ENCODE measurements at places on chromosomes 11 and 22.

- no peak for DNase-seq
These were observed 99.0 kb upstream of the NECTIN1 start for GRCh38 chr11:119828006-119828405.

- no peak for DNase-seq
These were observed 9.9 kb downstream of the IFT27 start for GRCh38 chr22:36765943-36766450.

- no peak for DNase-seq
These were observed 20.5 kb upstream of the TTLL12 start for GRCh38 chr22:43207386-43207785.

GRCh38 chr11:10454878-10455631 lies at the start of gene AMPD3:
TSS of gene AMPD3 (plus strand) at chr11:10455264. CDS start at chr11:10461520, 6,256 bp downstream.
- no peak for DNase-seq

GRCh38 chr22:38866399-38867123 lies 5.5 kb downstream of the CBX6 start:
- no peak for DNase-seq

DNA sequence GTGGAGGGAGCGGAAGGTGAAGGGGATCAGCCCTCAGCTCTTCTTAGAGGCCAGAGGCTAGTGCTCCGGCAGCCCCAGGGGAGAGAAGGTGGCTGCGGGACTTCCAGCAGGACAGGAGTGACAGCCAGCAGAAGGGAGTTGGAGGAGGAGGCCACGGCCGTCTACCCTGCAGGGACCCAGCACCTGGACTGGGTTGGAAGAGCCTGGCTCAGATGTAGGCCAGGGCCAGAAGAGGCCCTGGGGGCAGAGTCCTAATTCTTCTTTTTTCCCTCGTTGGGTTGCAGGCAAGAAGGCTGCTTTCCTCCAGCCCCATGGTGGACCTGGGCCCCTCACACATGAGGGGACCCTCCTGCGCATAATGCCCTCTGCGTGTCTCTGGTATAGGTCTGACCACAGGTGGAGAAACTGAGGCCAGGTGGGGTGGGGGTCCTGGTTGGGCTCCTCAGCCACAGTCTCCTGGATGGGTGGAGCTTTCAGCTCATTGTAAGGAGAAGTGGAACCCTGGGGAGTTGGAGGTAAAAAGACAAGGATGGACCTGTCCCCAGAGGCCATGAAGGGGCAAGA lies 2.3 kb upstream of the MCAM start:
- DNase-seq, result no peak

- no peak for DNase-seq
These were observed 178.8 kb downstream of the IGLL1 start for GRCh38 chr22:23401111-23401909.

DNA sequence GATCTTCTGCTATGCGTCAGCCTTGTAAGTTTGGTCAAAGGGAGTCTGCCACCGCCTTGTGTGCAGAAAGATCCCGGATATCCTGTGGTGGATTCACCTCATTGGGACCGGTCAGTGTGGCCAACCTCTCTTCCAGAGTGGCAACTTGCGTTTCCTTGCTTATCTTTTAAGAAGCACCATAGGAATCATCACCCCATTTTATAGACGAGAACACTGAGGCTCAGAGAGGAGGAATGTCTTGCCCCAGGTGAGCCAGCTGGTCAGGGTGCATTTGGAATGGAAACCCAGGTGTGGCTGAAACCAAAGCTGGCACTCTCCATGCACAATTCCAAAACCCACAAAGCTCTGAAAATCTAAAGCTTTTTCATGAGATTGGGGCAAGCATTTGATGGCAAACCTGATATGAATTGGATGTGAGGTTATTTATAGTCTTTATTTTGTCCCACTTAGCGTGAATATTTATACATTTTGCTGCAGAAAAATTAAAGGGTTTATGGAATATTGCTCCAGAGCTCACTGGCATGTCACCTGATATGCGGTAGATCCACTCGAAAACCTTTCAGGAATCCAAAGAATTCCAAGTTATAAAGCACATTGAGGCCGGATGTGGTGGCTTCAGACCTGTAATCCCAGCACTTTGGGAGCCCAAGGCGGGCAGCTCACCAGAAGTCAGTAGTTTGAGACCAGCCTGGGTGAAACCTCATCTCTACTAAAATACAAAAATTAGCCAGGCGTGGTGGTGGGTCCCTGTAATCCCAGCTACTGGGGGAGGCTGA lies 12.1 kb upstream of the EIF3D start:
- DNase-seq, result no peak

Data from iPS DF 19.7 (cell line).